Nucleus accumbens (tissue), 56 donors: ENCODE measurements at places on chromosomes 16 and 17.

DNA sequence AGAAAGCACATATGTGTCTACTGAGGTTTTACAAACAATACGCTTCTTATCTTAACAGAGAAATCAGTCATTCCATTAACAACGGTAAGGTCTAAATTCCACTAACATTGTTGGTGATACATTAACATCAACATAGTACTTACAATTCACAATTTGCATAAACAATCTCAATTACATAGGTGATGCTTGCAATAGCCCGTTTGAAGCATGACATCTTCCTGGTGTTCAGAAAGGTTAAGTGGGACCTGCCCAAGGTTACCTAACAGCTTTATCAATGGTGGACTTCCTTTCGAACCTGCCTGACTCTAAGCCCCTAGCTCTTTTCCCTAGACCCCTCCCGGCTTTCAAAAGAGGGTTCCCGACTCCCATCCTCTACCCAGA lies 699 bp downstream of the FAM222B start:
- DNase-seq: no peak

- DNase-seq: no peak
Measured at GRCh38 chr16:83589576-83589975, 218.2 kb upstream of the HSBP1 start.

DNA sequence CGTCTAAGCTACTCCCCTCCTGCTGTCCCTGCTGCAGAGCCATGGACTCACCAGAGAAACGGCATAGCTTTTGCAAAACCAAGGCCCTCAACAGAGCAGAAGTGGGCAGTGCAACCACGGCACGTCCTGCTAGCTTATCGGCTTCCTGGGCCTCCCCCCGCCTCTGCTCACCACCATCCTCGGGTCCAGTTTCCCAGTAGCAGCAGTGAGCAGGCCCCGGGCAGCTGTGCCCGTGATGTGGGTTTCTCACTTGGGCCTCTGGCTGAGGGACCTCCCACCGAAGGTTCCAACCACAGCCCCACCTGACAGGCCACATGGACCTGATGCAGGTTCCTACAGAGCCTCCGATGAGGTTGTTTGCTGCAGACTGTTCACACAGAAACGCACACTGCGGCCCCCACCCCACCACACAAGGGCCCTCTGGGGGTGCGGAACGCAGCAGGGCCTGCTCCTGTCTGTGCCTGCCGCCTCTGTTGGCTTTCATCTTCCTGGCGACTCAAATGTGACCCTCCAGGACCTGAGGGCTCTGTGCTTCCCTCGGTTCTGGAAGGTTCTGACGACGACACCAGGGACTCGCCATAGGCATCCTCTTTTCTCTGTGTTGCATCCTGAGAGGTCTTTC lies 24.8 kb downstream of the PDIA2 start:
- DNase-seq: no peak

DNA sequence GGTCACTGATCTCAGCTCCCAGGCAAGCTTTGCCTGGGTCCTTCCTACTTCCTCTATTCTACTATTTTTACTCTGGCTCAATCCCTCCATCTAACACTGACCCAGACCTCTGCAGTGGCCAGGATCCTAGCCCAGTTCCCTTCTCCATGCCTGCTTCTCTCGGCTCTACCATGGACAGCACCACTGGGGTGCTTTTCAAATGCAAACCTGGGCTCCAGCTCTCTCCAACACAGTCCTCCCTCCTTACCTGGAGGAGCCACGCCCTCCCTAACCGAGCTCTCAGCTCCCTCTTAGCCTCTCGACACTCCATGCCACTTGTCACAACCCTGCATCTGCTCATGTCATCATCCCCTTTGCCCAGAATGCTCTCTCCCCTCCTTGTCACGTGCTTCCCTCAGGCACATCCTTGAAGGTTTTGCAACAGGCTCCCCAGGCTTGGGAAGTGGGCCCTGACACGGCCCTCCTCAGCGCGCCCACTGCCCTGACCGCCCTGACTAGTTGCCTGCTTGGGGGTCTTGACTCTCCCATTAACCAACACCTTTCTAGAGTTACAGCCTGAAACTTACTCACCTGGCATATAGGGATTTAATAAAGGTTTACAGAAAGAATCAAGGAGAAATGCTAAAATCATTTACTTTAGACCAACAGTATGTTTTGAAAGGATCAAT lies 41.6 kb downstream of the MARF1 start:
- no peak for DNase-seq

DNA sequence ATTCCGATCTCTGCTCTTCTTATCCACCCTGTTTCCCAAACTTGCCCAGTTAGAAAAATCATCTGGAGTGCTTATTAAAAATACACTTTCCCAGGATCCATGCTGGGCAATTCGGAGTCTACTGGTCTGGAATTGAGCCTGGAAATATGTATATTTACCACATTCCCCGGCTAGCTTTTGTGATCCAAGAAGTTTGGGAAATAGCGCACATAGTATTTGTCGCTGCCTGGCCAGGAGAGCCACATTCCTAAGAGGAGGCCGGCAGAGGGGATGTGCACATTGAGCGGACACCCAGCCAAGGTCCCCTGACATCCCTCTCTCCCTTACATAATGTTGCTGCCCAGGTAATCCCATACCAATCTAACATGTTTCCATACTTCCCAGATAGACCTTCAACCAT lies 62.1 kb upstream of the TMEM97 start:
- DNase-seq: no peak

DNA sequence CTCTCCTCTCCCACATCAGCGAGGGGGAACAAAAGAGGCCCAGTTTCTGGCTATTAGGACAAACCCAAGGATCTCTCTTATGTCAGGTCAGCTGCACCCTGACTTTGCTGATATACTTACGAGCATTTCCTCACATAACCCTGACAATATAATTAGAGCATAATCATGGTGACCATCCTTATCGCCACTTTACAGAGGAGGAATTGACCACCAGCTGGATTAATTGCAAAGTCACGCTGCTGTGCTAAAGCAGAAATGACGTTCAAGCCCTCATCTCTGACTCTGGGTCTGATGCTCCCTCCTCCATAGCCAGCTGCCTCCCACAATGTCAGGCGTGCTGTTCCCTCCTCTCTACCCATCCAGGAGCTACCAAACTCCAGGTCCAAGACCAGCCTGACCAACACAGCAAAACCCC lies 42.6 kb downstream of the TRARG1 start:
- no peak for DNase-seq

DNA sequence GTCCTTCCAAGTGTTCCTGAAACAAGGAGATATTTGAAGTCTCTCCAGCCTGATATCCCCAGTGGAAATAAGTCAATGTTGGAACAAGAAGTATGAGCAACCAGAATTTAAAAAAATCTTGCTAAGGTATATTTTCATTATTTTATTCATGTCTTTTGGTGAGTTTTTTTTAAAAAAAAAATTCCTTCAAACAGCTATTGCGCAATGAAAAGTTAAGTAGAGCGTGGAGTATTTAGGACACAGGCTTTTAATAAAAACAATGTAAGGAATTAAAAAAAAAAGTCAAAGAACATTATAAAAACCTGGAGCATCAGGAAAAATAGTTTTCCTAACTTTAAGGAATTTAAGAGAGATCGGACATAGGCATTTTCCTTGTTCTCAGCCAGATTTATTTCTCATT lies 940.4 kb downstream of the KCNJ2 start:
- no peak for DNase-seq

DNA sequence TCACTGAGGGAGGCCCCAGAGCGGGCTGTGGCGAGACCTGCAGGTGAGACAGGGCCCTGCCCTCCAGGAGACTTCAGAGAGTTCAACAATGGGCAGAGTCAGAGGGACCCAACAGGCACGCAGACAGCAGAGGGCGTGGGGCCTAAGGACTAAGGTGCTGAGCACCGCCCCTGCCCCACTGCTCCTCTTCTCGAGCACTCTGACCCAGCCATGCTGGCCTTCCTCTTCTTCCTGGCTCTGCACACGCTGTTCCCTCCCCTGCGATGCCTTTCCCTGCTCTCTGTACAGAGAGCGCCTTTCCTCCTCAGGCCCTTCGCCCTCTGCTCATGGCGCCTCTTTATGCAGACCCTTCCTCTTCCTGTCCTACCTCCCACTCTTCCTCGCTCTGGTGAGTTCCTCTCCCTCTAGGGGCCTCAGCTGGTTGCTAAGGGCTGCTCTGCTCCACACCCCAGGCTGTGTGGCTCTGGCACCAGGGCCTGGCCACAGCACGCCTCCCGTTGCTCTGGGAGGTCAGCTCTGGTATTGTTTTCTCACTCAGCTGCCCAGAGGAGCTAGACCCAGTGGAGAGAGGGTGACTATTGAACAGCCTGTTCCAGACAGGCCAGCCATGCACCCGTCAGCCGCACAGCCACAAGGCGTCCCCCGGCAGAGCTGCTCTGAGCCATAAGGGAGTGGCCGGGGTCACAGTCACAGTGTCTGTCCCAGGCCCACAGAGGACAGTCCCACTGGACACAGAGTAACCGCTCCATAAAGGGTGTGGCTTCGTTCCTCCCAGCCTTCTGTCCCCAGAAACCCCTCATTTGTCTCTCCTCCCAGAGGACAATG lies 13.6 kb upstream of the RASD1 start:
- DNase-seq: no peak
